ENCODE measurements at places on chromosomes 11 and 22. TPM values are rescaled to one million over a fixed set of nuclear protein-coding genes. Genes with fewer than 3 reads are reported as not detected.

The CDC42BPG gene
- 9.3 TPM for total RNA-seq

The MS4A6E gene
- not detected for total RNA-seq

The FGF4 gene
- not detected for total RNA-seq

The PAX6 gene
- not detected for total RNA-seq

The SLCO2B1 gene
- 1.3 TPM for total RNA-seq

The ESRRA gene
- 39.6 TPM for total RNA-seq

The HPS5 gene
- 38.4 TPM for total RNA-seq

The CACNA1I gene
- total RNA-seq, result 0.17 TPM

The VSIG2 gene
- total RNA-seq, result not detected

The RFPL2 gene
- not detected for total RNA-seq

The DBX1 gene
- total RNA-seq, result not detected
